ENCODE measurements at places on chromosomes 13 and 19.

DNA sequence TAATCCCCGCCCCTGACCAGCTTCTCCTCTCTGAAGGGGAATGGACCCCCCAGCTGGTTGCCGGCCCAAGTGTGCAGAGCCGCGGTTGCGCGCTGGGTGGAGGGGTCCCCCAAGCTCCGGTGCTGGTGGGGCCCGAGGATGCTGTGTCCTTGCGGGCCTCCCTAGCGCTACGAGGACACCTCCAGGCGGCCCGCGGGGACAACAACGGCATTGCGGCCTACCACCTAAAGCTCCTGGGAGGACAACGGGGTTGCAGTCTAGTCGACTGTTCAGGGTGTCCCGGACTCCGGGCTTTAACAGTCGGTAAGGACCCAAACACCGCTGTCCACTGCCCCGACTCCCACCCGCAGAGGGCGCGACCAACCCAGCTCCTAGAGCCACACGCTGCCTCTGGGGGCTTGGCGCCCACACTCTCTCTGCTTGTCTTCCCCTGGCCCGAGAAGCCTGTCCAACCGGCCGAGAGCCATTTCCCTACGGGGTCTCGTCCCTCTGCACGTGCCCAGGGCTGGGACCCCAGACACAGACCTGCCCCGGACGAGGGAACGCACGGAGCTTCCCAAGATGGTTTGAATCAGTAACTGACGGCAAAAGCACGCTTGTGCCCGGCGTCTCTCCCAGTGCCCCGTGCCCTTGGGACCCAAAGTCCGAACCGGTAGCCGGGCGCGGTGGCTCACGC is 927 bp upstream of the SDHAF1 start:
- DNase-seq = peak; percentile 58

DNA sequence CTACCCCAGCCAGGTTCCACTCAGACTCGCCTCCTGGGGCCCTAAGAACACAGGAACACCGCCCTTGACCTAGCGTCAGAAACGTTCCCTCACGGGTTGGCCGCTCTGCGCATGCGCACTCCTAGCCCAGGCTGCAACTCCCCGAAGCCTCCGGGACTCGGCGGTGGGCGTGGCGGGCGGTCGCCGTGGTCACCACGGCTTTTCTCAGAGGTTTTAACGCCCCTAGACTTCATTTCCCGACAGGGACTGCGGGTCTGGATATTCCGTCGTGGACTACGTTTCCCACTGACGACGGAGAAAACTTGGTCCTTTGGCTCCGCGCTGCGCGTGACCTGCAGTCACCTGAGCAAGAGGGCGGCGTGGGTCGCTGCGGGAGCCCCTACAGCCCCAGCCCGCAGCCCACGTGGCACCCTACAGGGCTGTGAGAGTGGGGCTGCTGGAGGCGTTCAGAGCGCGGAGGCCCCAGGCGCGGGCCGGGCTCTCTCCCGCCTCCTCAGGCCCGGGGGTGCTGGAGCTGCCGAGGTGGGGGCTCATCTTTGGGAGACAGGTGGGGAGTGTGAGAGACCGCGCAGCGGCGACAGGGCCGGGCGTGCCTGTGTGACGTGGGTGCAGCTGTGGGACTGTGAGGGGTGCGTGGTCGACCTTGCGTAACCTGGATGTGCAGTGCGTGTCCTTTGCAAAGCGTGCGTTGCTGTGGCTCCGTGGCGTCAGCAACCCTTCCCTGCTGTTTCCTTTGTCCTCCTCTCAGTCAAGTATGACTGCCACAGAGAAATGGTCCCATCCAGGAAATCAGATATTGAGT is 38.0 kb upstream of the ZNF573 start:
- peak; percentile 65 for DNase-seq

- DNase-seq = no peak
Measured at GRCh38 chr13:100506600-100507422, 81.8 kb downstream of the GGACT start.

DNA sequence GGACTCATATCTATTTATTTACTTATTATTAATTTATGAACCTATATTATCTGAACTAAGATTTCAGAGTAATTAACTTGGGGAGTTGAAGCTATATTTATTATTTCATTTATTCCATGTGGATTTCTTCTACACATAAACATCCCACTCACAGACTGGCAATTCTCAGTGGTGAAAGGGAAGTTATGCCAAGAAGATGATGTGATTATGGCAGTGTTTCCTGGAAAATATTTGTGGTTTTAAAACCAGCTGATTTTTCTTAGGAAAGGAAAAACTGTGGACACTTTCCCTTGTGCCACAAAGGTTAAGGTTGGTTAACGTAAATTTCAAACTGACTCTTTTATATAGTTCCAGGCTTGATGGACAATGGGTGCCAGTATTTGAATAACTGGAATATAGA is 513.1 kb downstream of the SLITRK6 start:
- no peak for DNase-seq

GRCh38 chr19:50427997-50428425 is 4.7 kb upstream of the MYBPC2 start:
- DNase-seq = peak; percentile 77

GRCh38 chr19:17081672-17082630 is 6.4 kb downstream of the MYO9B start:
- no peak for DNase-seq

DNA sequence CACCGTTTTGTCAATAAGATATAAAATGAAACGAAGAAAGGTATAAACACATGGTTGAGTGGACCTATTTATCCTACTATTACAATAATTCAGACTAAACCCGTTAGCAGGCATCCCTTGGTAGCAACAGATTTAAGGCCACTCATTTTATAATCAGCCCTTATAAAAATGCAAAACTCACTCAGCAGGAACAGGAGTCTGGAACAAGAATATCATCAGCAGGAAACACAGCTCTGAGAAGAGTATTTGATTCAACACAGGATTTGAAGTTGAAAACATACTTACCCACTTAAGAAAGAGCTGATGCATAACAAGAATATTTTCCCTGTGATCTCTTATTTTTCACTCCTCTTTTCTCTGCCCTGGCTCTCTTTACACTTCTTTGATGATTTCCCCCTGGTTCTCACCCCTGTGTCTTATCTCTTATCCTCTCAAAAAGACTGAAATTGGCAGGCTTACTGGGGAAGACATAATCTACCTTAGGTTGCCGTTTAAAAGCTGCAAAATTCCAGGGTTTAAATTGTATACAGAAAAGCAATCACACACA is 1722.7 kb downstream of the SLITRK5 start:
- no peak for DNase-seq

- DNase-seq = no peak
Measured at GRCh38 chr13:51765142-51765515, 38.8 kb downstream of the DHRS12 start.

- DNase-seq = no peak
Measured at GRCh38 chr13:40148101-40148500, 492.6 kb downstream of the COG6 start.

DNA sequence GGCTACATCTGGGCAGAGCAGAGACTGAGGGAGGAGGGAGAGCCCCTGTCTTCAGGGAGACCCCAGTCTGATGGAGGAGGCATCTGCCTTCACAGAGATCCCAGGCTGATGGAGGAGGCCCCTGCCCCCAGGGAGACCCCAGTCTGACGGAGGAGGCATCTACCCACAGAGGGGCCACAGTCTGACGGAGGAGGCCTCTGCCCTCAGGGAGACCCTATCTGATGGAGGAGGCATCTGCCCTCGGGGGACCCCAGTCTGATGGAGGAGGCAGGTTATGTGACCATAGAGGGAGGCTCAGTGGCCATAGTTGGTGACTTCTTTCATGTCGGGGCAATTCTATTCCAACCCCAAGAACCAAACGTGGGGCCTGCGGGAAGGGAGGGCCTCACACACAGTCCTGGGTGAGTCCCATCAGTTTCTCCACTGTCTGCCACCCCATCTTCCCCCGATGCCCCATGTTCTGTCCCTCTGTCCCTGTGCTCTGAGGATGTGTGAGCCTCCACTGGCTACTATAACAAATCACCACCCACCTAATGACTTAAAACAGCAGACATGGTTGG is 14.3 kb downstream of the MISP start:
- no peak for DNase-seq

DNA sequence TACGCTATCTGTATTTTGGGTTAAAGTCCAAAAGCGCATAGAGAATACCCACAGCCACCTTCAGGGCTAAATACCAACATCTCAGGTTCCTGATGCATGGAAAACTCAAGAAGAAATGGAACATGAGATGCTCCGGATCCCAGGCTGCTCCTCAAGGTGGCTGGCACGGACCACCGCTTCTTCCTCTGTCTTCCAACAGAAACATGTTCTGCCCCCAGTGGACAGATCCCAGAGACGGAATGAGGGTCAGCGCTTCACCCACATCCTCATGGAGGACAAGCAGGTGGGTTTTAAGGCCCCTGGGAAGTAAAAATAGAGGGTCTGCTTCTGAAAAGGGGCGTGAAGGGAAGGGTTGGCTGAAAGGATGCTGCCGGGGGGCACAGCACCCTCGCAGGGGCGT is 17.3 kb downstream of the COL4A1 start:
- no peak for DNase-seq

GRCh38 chr13:42181381-42181953 is 90.5 kb upstream of the AKAP11 start:
- DNase-seq = no peak

- DNase-seq = no peak
Measured at GRCh38 chr13:80463673-80464352, 122.9 kb upstream of the SPRY2 start.

GRCh38 chr13:66577358-66577757 is 652.8 kb downstream of the PCDH9 start:
- no peak for DNase-seq

- no peak for DNase-seq
Measured at GRCh38 chr13:102683637-102684036, 11.2 kb downstream of the METTL21C start.

DNA sequence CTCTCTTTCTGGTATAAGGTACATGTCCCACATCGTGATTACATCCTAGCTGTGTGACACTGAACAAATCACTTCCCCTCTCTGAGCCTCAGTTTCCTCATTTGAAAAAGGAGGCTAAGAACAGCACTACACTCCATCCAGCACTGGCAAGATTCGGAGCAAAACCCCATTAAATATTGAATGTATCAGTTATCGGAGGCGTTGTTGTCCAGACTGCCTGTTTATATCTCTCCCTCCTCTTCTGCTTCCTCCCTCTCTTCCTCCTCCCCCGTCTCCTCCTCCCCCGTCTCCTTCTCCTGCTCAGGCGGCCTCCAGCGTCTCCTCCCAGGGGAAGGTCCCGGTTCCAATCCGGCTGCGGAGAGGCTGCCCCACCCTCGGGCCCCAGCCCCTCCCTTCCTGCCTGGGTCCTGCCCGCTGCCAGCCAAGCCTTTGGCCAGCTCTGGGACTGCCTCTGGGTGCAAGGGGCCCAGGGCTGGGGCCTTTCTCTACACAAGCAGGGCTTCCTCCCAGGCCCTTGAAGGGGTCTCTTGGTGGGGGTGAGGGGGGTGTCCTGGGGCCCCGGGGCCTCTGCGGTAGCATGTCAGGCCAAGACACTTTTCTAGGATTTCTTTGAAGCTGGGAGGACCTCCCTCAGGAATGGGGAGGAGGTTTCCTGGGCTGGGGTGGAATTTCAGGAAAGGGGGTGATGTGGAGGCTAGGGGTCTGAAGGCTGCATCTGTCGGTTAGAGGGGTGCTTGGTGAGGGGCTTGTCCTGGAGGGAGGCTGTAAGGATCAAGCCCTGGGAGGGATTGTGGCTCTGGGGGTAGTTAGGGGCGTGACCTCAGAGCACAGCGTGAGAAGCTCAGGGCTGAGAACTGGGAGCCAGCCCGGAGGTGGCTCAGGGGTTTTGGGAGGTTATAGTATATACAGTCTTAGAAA is 1.9 kb downstream of the RRAS start:
- DNase-seq = peak; percentile 90

DNA sequence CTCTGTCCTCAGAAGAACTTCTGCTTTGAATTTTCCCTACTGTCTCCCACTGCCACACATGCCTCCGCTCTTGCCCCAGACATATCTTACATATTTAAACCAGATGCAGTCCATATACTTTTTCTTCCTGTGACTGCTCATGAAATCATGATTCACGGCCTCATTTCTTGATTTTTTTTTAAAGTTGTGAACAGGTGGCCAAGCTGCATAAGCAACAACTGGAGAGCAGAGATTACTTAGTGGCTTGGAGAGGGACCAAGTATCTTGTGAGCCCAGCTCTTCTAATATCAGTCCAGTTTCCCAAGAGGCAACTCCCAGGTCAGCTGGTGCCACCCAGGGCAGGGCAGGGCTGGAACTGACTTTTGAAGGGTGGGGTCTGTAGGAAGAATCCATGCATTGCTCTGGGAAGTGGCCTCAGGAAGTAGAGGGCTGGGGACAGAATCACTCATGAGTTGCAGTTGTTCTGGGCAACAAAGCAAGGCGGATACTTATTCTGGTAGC is 152.4 kb downstream of the LMO7 start:
- peak; percentile 68 for DNase-seq

DNA sequence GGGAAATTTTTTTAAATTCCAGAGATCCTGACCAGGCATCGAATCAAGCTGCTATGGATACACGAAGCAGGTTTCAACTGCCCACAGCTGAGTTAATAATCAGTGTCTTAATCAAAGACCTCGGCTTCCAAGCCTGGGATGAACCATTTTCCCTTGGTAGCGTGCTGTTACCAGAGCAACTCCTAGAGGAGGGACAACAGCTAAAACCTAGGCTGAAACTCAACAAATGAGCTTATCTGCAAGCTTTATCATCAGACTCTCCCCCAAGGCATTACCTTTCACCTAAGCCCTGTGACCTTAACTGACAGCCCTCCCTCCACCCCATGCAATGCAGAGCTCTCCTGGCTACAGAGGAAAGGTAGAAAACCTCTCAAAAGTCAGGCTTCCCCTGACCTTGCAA is 39.7 kb downstream of the RCBTB1 start:
- DNase-seq = no peak

DNA sequence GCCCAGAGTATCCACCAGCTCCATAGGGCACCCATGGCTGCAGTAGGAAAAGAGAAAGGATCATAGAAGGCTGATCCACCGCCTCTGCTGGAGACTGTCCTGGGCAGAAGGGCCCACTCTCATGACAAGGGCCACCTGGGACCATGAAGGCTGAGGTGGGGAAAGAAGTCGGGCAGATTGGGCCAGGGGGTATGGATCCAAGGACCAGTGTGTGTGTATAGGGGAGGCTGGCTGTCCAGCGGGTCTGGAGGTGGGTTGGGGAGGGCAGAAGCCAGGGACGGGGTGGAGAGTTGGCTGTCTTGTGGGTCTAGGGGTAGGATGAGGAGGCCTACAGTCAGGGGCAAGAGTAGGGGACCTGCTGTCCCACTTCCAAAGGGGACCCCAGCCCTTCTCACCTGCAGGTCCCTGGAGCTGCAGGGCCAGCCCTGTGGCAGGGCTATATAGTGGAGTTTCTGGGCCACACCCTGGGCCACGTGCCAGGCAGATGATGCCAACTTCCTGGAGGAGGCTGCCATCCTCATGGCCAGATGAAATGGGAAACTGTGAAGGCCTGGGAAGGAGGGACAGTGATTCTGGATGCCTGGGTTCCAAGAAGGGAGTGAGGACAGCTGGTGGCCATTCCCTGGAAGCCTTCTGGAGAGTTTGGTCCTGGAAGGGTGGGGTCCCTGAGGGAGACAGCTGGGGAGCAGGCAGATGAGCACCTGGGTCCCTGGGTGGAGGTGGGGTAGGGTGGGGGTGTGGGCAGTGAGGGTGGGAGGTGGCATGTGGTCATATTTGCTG is at the start of gene FCGBP:
FCGBP (minus strand) TSS at position 51 of the 780 bp plus-strand sequence.
- no peak for DNase-seq
